ENCODE measurements at places on chromosomes 1 and 21.

- H3K27ac ChIP-seq: no peak overlapping the region
- no peak overlapping the region for H3K4me3 ChIP-seq
- H3K36me3 ChIP-seq: peaks cover 4% of the 10 kb centered on the region
- peaks cover 5% of the 10 kb centered on the region for H3K4me1 ChIP-seq
Observed at GRCh38 chr1:43880604-43881003, 53.0 kb upstream of the ARTN start.

DNA sequence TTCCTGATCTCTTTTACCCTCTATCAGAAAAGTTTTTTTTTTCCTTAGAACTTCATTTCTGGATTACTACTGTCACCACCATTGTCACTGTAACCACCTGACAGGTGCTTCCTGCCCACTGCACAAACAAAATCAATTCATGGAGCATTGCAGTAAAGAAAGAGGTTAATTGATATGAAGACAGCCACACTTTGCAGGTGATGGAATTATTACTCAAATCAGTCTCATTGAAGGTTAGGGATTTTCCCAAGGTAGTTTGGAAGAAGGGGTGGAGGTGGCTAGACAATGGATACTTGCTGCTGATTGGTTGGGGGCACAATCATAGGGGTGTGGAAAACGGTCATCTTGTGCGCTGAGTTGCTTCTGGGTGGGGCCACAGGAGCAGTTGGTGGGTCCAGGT, 230.8 kb upstream of the CACYBP start:
- no peak overlapping the region for H3K27ac ChIP-seq
- no peaks in the 10 kb centered on the region for H3K36me3 ChIP-seq
- H3K27me3 ChIP-seq: no peaks in the 10 kb centered on the region
- no peaks in the 10 kb centered on the region for H3K4me1 ChIP-seq

- H3K27ac ChIP-seq: no peak overlapping the region
- no peaks in the 10 kb centered on the region for H3K4me1 ChIP-seq
- H3K4me3 ChIP-seq: no peak overlapping the region
Observed at GRCh38 chr21:37300114-37300751, 33.1 kb upstream of the VPS26C start.

DNA sequence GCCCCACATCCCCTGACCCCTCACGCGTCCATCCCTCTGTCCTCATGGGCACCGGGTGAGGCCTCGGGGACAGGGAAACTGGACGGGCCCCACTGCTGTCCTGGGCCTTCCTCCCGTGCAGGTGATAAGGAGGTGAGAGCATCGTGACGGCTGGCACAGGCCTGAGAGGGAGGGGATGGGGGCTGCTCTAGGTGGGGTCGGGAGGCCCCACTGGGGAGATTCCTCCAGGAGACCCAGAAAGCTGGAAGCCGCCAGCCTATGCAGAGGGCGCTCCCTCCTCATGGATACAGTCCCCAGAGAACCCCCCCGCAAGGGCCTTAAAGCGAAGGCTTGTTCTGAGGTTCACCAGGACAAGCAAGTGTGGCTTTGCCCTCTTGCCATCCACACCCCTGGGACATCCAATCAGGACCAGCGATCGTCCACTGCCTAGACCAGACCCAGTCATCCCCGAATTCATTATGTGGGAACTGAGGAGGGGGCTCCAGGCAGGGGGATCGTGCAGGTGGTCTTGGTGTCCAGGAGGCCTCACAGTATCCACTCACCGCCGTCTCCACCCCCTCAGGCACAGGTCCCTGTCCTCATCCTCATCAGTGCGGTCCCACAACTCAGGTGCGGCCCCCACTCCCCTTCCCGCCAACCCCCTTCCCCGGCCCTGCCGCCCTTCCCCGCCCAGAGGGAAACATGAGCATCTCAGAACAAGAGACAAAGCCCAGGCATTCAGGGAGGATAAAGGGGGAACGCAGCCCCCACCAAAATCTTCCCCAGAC, 45.3 kb upstream of the COL18A1 start:
- no peak overlapping the region for H3K27ac ChIP-seq
- H3K4me1 ChIP-seq: peaks cover 52% of the 10 kb centered on the region
- DNase-seq: no peak
- no peak overlapping the region for H3K4me3 ChIP-seq
- no peaks in the 10 kb centered on the region for H3K27me3 ChIP-seq
- peaks cover 2% of the 10 kb centered on the region for H3K36me3 ChIP-seq

DNA sequence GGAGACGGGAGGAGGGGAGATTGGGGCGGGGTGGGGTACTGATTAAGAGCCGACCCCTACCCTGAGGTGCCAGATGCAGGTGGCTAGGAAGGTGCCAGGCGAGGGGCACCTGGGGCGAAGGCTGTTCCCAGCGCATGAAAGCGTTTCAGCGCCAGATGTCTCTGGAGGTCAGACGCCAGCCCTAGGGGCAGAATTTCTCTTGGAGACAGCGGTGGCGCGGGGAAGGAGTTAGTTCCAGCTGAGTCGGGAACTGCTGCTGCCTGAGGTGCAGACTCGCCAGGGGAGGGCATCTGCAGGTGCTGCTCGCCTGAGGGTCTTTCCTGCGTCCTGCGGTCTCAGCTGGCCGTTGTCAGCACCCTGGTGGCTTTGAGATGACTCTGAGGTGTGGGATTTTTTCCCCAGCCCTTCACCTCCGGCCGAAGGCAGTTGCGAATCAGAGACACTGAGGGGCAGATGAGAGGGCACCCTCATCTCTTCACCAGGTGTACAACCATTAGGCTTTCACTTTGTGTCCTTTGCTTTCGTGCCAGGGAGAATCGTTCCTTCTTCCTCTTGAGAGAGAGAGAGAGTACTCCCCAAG, 539 bp downstream of the CGN start:
- H3K4me3 ChIP-seq: peak overlapping the region; percentile 62
- no peak for DNase-seq
- peaks cover 8% of the 10 kb centered on the region for H3K27me3 ChIP-seq
- H3K4me1 ChIP-seq: peaks cover 22% of the 10 kb centered on the region
- H3K36me3 ChIP-seq: no peaks in the 10 kb centered on the region
- peak overlapping the region; percentile 36 for H3K27ac ChIP-seq

GRCh38 chr1:226702318-226702956, 36.6 kb downstream of the ITPKB start:
- H3K36me3 ChIP-seq: no peaks in the 10 kb centered on the region
- peak overlapping the region; percentile 48 for H3K4me3 ChIP-seq
- no peak for DNase-seq
- H3K27ac ChIP-seq: peak overlapping the region; percentile 96

GRCh38 chr1:110633646-110634030, 27.5 kb upstream of the KCNA2 start:
- H3K27ac ChIP-seq: no peak overlapping the region
- DNase-seq: no peak
- no peak overlapping the region for H3K4me3 ChIP-seq
- peaks cover 17% of the 10 kb centered on the region for H3K27me3 ChIP-seq

GRCh38 chr1:46194641-46195193, 3.5 kb downstream of the POMGNT1 start:
- no peaks in the 10 kb centered on the region for H3K27me3 ChIP-seq
- no peak for DNase-seq
- peaks cover 72% of the 10 kb centered on the region for H3K36me3 ChIP-seq
- no peak overlapping the region for H3K27ac ChIP-seq
- H3K4me3 ChIP-seq: no peak overlapping the region

- H3K4me1 ChIP-seq: peaks cover 31% of the 10 kb centered on the region
- peak overlapping the region; percentile 68 for H3K4me3 ChIP-seq
- peaks cover 47% of the 10 kb centered on the region for H3K36me3 ChIP-seq
- peak overlapping the region; percentile 89 for H3K27ac ChIP-seq
- no peaks in the 10 kb centered on the region for H3K27me3 ChIP-seq
Observed at GRCh38 chr1:43452789-43453441, 816 bp downstream of the HYI start.

GRCh38 chr1:6100861-6101783, 55.4 kb downstream of the KCNAB2 start:
- H3K27ac ChIP-seq: no peak overlapping the region
- H3K4me3 ChIP-seq: no peak overlapping the region

DNA sequence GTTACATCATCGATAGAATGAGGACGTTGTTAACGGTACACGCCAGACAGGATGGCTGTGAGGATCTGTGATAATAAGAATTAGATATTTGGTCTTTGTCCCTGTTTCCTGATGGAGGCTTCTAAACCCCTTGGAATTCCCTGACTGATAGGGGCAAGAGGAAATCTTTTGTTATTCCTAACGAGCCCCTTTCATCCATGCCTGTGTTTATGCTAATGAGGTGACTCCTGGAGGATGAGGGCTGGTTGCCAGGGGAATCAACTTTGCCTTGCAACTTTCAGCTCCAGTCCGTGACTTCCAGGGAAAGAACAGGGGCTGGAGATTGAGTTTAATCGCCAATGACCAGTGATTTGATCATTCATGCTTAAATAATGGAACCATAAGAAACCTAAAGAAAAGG, 39.3 kb upstream of the NLRP3 start:
- peaks cover 11% of the 10 kb centered on the region for H3K4me1 ChIP-seq
- no peaks in the 10 kb centered on the region for H3K27me3 ChIP-seq
- H3K4me3 ChIP-seq: no peak overlapping the region
- no peak overlapping the region for H3K27ac ChIP-seq
- no peaks in the 10 kb centered on the region for H3K36me3 ChIP-seq

- no peak overlapping the region for H3K27ac ChIP-seq
- DNase-seq: no peak
- H3K4me1 ChIP-seq: no peaks in the 10 kb centered on the region
- H3K27me3 ChIP-seq: no peaks in the 10 kb centered on the region
- H3K36me3 ChIP-seq: no peaks in the 10 kb centered on the region
Observed at GRCh38 chr1:193448682-193449461, 262.5 kb upstream of the B3GALT2 start.

DNA sequence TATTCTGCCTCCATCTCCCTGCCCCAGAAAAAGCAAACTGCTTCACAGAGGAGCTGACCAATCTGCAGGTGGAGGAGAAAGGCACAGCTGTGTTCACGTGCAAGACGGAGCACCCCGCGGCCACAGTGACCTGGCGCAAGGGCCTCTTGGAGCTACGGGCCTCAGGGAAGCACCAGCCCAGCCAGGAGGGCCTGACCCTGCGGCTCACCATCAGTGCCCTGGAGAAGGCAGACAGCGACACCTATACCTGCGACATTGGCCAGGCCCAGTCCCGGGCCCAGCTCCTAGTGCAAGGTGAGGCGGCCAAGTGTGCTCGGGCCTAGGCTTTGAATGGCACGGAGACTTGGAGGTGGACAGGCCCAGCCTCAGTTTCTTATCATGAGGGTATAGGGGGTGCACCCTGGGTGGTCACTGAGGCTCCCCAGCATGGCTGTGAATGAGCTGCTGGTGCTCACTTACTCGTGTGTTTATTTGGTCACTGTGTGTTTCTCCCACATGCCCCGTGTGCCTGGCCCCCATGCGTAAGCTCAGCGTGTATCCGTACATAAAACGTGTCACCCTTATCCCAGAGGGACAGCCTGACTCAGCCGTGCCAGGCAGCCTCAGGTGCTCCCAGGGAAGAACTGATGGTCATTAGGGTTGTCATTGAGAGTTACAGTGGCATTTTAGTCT, 75.8 kb downstream of the OBSCN start:
- H3K4me1 ChIP-seq: no peaks in the 10 kb centered on the region
- no peaks in the 10 kb centered on the region for H3K27me3 ChIP-seq
- H3K27ac ChIP-seq: no peak overlapping the region
- DNase-seq: no peak
- H3K4me3 ChIP-seq: no peak overlapping the region

- H3K36me3 ChIP-seq: peaks cover 5% of the 10 kb centered on the region
- peaks cover 9% of the 10 kb centered on the region for H3K27me3 ChIP-seq
- H3K4me1 ChIP-seq: peaks cover 21% of the 10 kb centered on the region
Observed at GRCh38 chr21:42784276-42784675, 95.1 kb downstream of the WDR4 start.

DNA sequence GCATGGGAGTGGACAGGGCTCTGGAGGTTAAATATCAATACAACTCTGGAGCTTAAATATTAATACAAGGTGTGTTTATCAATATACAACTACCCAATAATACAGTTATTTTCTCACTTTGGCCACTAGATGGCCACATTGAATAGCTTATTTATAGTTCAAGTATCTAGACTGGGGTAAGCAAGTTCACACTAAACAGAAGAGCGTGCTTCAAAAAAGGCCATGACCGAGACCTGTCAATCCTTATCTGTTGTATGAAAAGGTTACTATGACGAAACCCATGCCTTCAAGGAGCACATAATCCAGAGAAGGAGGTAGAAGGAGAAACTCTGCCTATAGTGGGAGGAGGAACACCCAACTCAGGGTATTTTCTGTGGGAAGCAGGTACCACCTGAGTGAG, 29.1 kb downstream of the CHML start:
- no peak overlapping the region for H3K27ac ChIP-seq
- H3K27me3 ChIP-seq: no peaks in the 10 kb centered on the region
- no peaks in the 10 kb centered on the region for H3K36me3 ChIP-seq
- H3K4me1 ChIP-seq: no peaks in the 10 kb centered on the region

- no peaks in the 10 kb centered on the region for H3K27me3 ChIP-seq
- no peak for DNase-seq
- H3K36me3 ChIP-seq: no peaks in the 10 kb centered on the region
Observed at GRCh38 chr1:232036181-232036933, 409.8 kb downstream of the DISC1 start.

GRCh38 chr1:214993419-214993818, 89.1 kb upstream of the KCNK2 start:
- H3K4me1 ChIP-seq: no peaks in the 10 kb centered on the region
- DNase-seq: no peak
- H3K36me3 ChIP-seq: no peaks in the 10 kb centered on the region
- H3K27ac ChIP-seq: no peak overlapping the region
- no peak overlapping the region for H3K4me3 ChIP-seq

DNA sequence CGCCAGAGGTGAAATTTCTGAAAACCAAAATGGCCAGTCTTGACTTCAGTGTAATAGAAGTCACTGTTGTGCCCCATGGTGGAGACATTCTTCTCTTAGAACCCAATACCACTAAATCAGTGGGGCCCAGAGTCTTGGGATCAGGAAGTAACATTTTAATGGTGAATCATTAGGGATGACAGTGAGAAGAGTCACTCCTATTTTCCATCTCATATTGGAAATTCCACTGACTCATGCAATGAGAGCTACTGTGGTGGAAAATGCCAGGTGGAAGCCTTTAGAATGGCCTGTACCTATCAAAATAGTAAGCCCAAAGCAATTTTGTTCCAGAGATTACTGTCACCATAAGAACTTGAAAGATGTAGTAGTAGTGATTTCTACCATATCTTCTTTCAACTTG, 20.6 kb upstream of the PPM1J start:
- peaks cover 4% of the 10 kb centered on the region for H3K27me3 ChIP-seq
- no peak for DNase-seq
- no peak overlapping the region for H3K4me3 ChIP-seq

GRCh38 chr21:34890724-34891612, 158.1 kb downstream of the RUNX1 start:
- H3K4me3 ChIP-seq: peak overlapping the region; percentile 16
- H3K36me3 ChIP-seq: no peaks in the 10 kb centered on the region
- H3K27me3 ChIP-seq: peaks cover 85% of the 10 kb centered on the region
- peaks cover 38% of the 10 kb centered on the region for H3K4me1 ChIP-seq

GRCh38 chr1:241589521-241589920, 50.6 kb downstream of the CHML start:
- DNase-seq: no peak
- H3K4me1 ChIP-seq: no peaks in the 10 kb centered on the region
- no peak overlapping the region for H3K27ac ChIP-seq
- H3K36me3 ChIP-seq: no peaks in the 10 kb centered on the region

DNA sequence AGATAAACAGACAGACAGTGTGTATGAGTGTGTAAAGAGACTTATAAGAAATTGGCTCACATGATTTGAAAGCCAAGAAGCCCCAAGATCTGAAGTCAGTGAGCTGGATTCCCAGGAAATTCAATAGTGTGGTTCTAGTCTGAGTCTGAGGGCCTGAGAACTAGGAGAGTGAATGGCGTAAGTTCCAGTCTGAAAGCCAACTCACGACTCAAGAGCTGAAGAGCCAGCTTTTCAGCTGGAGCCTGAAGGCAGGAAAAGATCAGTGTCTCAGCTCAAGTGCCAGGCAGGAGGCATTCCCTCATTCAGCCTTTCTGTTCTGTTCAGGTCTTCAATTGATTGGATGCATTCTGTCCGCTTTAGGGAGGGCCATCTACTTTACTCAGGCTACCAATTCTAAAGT, 257.2 kb downstream of the PLPP3 start:
- H3K36me3 ChIP-seq: no peaks in the 10 kb centered on the region
- peak overlapping the region; percentile 15 for H3K27ac ChIP-seq
- peak; percentile 39 for DNase-seq

All from spinal cord (tissue), 10 donors.